ENCODE measurements at places on chromosomes 1 and 21. TPM values are rescaled to one million over a fixed set of nuclear protein-coding genes. Genes with fewer than 3 reads are reported as not detected.
A peak's percentile ranks its signal among the peaks of the same experiment; 100 is the strongest.

The FCER1G gene
- total RNA-seq: 13.9 TPM

DNA sequence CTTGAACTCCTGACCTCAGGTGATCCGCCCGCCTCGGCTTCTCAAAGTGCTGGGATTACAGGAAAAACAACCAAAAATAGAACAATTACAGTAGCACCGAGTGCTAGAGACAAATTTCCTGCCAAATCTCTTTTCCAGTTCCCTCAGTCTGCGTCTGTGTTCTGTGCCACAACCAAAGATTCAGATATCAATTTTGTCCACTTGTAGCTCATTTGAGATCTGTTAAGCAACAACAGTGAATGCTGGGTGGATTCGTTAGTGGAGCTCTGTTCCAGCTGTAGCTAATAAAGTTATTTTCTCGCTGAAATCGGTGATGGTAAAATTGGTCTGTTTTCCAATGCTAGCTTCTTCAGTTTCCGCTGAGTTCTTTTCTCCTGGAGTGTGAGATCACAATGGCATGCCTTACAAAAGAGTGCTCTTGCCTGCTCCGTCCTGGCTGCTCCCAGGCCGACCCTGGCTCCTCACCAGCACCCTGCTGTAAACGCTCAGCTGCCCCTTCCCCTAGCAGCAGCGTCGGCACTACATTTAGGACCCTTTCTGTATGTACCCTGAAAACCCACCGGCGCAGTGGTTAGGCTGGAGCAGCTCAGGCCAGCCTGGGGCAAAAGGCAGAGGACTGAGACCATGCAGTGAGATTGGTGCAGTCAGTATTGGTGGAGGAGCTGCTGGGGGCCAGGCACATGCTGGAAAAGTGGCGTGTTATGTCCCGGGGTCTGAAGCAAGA is 395.4 kb downstream of the KIF26B start:
- no peaks in the 10 kb centered on the region for H3K4me1 ChIP-seq
- H3K27me3 ChIP-seq: no peaks in the 10 kb centered on the region
- H3K27ac ChIP-seq: no peak overlapping the region

GRCh38 chr1:153447498-153448170 is 12.8 kb downstream of the S100A7 start:
- peaks cover 7% of the 10 kb centered on the region for H3K27me3 ChIP-seq
- no peaks in the 10 kb centered on the region for H3K4me1 ChIP-seq
- H3K27ac ChIP-seq: no peak overlapping the region
- no peaks in the 10 kb centered on the region for H3K36me3 ChIP-seq
- DNase-seq: no peak

GRCh38 chr1:3775490-3776230 is 3.1 kb downstream of the SMIM1 start:
- DNase-seq: no peak
- no peak overlapping the region for H3K4me3 ChIP-seq
- H3K27me3 ChIP-seq: no peaks in the 10 kb centered on the region

DNA sequence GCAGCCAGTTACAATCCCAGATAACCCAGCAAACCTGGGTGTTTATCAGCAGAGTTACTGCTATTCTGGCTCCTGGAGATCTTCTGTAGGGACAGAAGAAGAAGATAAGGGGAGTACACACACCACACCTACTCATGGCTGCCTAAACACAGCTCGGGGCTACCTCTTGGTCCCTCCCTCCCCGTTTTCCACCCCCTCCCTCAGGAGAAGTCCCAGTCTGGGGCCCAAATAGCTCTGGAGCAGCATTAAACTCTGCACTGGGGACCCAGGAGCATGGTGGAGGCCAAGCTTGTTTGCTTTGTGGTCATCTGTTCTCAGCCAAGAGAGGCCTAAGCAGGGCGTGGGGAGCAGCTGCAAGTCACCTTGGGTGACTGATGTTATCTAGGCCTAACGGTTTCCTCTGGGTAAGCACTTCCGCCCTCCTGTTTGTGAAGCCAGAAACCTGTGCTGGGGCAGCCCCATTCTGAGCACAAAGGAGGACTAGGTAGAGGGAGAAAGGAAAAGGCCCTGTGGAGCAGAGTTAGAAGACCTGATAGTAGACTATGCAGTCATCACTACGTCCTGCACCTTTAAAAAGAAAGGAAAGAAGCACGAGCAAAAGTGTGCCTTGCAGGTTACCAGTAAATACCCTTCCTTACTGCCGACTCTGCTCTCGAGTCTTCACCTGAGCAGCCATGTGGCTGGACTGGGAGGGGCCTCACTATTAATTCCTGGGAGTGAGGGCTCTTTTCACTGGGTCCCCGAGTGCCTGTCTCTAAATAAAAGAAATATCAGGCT is 2.0 kb upstream of the RCSD1 start:
- no peaks in the 10 kb centered on the region for H3K27me3 ChIP-seq
- peak overlapping the region; percentile 48 for H3K4me3 ChIP-seq
- H3K36me3 ChIP-seq: no peaks in the 10 kb centered on the region
- DNase-seq: peak; percentile 66

- H3K4me1 ChIP-seq: no peaks in the 10 kb centered on the region
- no peak overlapping the region for H3K4me3 ChIP-seq
- DNase-seq: no peak
- no peaks in the 10 kb centered on the region for H3K36me3 ChIP-seq
- H3K27ac ChIP-seq: no peak overlapping the region
Measured at GRCh38 chr1:185990565-185990964, 256.4 kb downstream of the HMCN1 start.

DNA sequence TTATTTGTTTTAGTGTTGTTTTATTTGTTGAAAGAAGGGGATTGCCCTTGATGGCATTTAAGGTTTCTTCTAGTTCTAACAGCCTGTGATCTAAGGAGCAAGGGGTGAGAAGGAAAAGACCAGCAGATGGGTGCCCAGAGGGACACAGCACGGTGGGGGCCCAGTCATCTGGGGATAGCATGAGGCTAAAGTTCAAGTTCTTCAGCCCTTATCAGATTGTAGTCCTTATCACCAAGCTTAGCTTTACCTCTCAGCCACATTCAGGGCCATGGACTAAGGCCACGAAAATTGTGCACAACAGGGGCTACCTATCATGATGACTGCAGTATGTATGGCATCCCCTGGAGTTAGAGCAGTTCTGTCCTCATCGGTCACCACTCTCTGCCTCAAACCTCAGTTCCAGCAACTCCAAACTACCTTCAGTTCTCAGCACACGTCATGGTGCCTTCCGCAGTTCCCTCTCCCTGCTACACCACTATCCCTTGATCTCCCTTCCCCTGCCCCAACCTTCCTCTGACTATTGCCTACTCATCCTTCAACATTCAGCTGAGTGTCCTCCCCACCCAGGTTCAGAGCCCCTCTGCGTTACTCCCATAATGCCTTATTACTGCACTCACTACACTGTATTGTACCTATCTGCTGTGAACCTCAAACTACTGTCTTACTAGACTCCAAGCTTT is 36.4 kb downstream of the ATF3 start:
- no peak overlapping the region for H3K4me3 ChIP-seq
- H3K27me3 ChIP-seq: no peaks in the 10 kb centered on the region
- H3K36me3 ChIP-seq: no peaks in the 10 kb centered on the region
- H3K4me1 ChIP-seq: no peaks in the 10 kb centered on the region
- H3K27ac ChIP-seq: no peak overlapping the region
- no peak for DNase-seq

- no peak overlapping the region for H3K4me3 ChIP-seq
- H3K36me3 ChIP-seq: no peaks in the 10 kb centered on the region
- no peak overlapping the region for H3K27ac ChIP-seq
- no peaks in the 10 kb centered on the region for H3K27me3 ChIP-seq
Measured at GRCh38 chr1:100184536-100184935, 6.5 kb upstream of the LRRC39 start.

The A3GALT2 gene
- not detected for total RNA-seq

The C8A gene
- not detected for total RNA-seq

GRCh38 chr1:200372095-200372884 is 37.5 kb downstream of the ZNF281 start:
- no peak for DNase-seq
- no peaks in the 10 kb centered on the region for H3K4me1 ChIP-seq
- no peaks in the 10 kb centered on the region for H3K36me3 ChIP-seq
- no peaks in the 10 kb centered on the region for H3K27me3 ChIP-seq

- peaks cover 4% of the 10 kb centered on the region for H3K27me3 ChIP-seq
- no peaks in the 10 kb centered on the region for H3K4me1 ChIP-seq
- no peak overlapping the region for H3K4me3 ChIP-seq
- no peak for DNase-seq
- H3K36me3 ChIP-seq: no peaks in the 10 kb centered on the region
- no peak overlapping the region for H3K27ac ChIP-seq
Measured at GRCh38 chr1:186681121-186681520, 898 bp upstream of the PTGS2 start.

The TMEM51 gene
- total RNA-seq: not detected

The HIVEP3 gene
- 18.7 TPM for total RNA-seq

- H3K4me1 ChIP-seq: peaks cover 25% of the 10 kb centered on the region
- DNase-seq: peak; percentile 26
- H3K27ac ChIP-seq: peak overlapping the region; percentile 72
- no peaks in the 10 kb centered on the region for H3K27me3 ChIP-seq
- H3K36me3 ChIP-seq: no peaks in the 10 kb centered on the region
Measured at GRCh38 chr1:155858800-155859233, 550 bp upstream of the SYT11 start.

- DNase-seq: no peak
- H3K36me3 ChIP-seq: peaks cover 9% of the 10 kb centered on the region
- peaks cover 3% of the 10 kb centered on the region for H3K4me1 ChIP-seq
- no peak overlapping the region for H3K4me3 ChIP-seq
Measured at GRCh38 chr1:40736085-40736531, 44.6 kb downstream of the NFYC start.

The EXO1 gene
- total RNA-seq: 29.8 TPM

- no peak overlapping the region for H3K27ac ChIP-seq
- no peak overlapping the region for H3K4me3 ChIP-seq
- DNase-seq: no peak
- no peaks in the 10 kb centered on the region for H3K4me1 ChIP-seq
- H3K27me3 ChIP-seq: no peaks in the 10 kb centered on the region
Measured at GRCh38 chr1:185864331-185864730, 130.1 kb downstream of the HMCN1 start.

The RAB3B gene
- total RNA-seq: not detected

GRCh38 chr1:172515436-172515835 is 17.5 kb upstream of the SUCO start:
- no peak overlapping the region for H3K27ac ChIP-seq
- H3K36me3 ChIP-seq: no peaks in the 10 kb centered on the region
- H3K27me3 ChIP-seq: no peaks in the 10 kb centered on the region
- no peak for DNase-seq
- no peak overlapping the region for H3K4me3 ChIP-seq

DNA sequence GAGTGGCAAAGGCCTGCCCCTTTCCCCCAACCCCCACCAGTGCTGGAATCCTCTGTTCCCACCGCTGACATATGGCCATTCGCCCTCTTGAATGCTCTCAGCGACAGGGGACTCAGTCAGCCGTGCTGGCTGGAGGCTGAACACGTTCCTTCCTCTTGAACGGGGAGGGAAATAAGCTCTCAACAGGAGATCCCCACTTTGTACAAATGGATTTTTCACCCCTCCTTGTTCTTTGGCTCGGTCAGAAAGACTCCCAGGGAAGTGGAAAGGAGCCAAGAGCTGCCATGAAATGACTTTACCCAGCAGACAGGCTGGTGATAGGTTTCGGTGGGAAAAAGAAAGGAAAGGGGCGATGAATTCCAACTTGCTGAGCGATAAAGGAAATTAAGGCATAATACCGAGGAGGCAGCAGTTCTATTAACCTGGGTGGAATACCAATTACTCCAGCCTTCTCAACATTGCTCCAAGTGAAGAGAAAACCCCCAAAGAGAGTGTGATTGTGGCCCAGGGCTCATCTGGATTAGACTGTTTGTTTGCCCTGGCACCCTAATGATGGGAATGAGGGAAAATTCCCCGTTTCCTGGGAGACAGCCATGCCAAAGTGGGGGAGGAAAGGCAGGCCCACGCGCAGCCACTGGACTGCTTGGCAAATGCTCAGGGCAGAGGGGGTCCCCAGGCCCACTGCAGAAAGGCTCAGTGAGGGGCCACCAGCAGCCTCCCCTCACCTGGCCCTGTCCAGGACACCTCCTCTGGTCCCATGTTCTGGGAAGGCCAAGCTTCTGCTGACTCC is 23.9 kb downstream of the LRP8 start:
- H3K4me1 ChIP-seq: no peaks in the 10 kb centered on the region
- no peaks in the 10 kb centered on the region for H3K27me3 ChIP-seq
- no peak for DNase-seq

DNA sequence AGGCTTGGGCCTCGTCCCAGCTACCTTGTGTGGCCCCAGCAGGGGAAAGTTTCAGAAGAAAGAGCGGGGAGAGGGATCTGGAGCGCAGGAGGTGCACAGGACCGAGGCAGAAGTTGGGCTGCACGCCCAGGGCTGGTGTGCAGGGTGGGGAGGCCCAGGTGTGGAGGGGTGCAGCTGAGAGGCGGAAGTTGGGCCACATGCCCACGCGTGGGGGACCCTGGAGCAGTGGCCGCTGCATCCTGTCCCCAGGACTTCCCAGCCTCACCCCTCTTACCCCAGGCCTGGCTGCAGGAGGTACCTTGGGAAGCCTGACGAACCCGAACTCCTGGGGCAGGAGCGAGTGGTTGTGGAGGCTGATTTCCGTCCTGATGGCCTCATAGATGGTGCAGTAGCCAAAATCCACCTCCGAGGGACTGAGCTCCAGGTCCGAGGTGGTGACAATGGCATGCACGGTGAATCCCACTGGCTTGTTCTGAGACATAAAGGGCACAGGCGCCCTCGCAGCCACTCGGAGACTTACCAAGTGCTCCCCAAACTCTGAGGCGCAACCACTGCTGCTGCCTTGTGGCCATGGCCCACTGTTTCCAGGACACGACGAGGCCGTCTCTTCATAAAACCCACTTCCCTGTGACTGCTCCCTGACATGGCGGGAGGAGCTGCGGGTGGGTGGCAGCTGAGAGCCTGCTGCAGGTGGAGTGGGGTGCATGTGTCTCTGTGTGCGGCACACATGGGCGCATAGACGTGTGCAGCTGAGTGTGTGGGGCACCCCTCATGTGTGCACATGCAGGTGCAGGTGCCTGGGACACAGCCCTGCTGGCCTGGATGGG is 20.4 kb upstream of the TMEM52 start:
- no peaks in the 10 kb centered on the region for H3K36me3 ChIP-seq
- no peak overlapping the region for H3K27ac ChIP-seq
- H3K4me1 ChIP-seq: peaks cover 6% of the 10 kb centered on the region

DNA sequence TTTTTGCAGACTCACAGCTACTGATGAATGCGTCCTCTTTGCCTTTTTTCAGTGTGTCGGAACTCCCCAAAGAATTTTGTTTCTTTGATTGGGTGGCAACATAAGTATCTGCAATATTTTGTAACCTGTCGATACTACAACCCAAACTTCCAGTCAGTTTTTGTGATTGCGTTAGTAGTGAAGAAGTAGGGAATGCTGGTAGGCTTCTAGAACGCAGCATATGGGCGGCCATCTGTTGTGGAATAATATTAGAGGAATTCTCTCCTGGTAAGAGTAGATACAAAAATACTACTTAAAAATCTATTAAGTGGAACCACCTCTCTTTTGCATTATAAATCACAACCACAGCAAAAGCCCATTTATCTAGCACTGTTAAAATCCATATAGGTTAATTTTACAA is 107.4 kb downstream of the LYST start:
- H3K4me3 ChIP-seq: no peak overlapping the region
- no peak overlapping the region for H3K27ac ChIP-seq
- no peaks in the 10 kb centered on the region for H3K36me3 ChIP-seq

DNA sequence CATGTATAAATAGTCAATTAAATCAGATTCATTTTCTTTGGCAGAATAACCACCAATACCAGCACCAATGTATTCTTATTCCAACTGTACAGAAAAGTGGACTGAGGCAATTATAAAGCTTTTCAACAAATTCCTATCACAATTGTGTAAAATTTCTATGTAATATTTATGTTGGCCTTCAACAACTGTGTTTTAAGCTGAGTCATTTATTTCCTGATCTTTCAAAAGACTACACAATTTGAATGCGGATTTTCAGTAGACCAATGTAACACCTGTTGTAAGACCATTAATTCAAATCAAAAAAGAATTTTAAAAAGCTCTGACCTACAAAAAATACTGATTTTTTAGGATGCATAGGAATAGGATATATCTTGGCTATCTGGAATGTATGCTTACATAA is 25.5 kb downstream of the GPATCH2 start:
- no peak overlapping the region for H3K27ac ChIP-seq
- peaks cover 10% of the 10 kb centered on the region for H3K36me3 ChIP-seq
- no peak for DNase-seq
- H3K4me3 ChIP-seq: no peak overlapping the region

Measured in naive thymus-derived CD4-positive, alpha-beta T cell (primary cell).